Lower lobe of right lung (tissue), 2 donors: ENCODE measurements at places on chromosomes 13 and 19.

DNA sequence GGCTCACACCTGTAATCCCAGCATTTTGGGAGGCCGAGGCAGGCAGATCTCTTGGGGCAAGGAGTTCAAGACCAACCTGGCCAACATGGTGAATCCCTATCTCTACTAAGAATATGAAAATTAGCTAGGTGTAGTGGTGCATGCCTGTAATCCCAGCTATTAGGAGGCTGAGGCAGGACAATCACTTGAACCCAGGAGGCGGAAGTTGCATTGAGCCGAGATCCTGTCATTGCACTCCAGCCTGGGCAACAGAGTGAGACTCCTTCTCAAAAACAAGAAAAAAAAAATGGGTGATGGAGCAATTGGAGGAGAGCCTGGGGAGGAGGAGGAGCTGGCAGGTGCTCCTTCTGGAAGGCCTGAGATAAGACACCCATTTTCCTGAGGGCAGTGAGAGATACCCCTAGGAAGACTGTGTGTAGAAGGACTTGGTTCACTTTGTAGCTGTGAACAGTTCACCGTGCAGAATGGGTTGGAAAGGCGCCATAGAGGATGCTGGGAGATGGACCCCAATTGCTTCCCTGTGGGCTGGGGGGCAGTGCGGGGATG is 8.7 kb upstream of the CARM1 start:
- DNase-seq, result no peak

GRCh38 chr19:49165111-49165750 is 7.6 kb downstream of the TRPM4 start:
- DNase-seq, result no peak

DNA sequence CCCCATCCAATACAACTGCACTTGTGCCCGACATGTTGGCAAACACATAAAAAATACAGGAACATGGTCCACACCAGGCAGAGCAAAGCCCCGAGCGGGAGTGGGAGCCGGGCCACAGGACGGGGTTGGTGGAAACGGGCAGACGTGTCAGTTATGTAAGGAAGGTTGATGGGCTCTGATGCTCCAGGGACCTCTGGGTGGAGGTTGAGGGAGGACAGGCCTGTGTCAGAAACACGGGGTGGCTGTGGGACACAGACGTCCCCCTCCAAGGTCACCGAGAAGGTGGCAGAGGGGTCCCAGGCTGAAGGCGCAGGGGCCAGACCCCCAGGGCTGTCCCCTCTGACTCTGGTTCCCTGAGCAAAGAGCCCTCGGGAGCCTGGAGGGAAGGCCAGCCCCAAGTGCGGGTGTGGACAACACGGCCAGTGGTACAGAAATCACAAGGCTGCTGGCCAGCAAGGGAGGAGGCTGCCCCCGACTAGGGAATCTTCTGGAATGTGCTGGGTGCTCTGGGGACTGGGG is 31.4 kb upstream of the C13orf46 start:
- DNase-seq, result no peak

GRCh38 chr19:14093117-14093823 is 2.7 kb upstream of the SAMD1 start:
- no peak for DNase-seq

DNA sequence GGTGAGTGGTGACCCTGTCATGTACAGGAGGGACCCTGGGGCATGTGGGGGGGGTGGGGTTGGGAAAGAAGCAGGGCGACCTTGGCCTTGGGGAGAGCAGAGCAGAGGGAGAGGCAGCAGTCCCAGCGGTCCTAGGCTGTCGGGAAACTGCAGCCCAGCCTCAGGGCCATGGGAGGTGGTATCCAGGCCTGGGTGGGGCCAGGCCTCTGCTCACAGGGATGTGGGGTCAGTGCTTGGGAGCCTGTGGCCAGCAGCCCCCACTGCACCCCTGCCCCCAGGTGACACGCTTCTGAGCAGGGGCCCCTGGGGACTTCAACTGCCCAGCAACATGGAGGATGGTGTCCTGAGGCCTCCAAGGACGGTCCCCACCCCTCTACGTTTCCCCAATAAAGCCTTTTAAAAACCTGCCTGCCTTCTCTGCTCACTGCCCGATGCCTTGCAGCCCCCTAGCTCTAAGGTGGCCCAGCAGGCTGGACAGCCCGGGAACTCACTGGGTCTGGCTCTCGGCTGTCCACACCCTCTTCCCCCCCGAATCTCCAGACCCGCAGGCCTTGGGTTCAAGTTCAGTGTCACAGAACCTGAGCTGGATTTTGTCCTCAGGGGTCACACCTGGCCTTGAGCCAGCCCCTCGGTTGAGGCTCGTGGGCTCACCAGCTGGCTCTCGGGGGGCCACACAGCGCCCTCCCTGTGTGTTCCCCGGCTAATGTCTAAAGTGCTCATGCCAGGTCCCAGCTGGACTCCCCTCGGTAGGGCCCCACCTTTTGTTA is 6.9 kb downstream of the PNKP start:
- DNase-seq, result no peak

GRCh38 chr19:38033658-38034491 is 126.9 kb downstream of the SIPA1L3 start:
- DNase-seq, result no peak

DNA sequence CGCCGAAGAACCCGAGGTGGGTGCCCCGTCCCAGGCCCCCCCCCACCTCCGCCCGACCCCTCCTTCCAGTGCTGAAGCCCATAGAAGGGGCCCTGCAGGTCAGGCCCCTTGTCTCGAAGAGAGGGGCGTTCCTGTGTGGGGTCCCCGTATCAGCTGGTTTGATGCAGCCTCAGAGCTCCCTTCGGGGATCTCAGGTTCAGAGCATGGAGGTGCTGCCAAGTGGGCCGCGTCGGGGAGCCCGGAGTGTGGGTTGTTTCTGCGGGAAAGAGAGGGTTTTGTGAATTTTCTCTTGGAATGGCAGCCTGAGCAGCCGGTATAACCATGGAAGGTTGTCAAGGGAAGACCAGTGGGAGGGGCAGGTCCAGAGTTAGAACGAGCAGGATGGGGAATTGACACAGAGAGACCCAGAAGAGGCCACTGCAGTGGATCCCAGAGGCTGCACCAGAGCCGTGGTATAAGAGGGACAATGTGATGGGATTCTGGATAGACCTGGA is 384 bp downstream of the TRAPPC2B start:
- no peak for DNase-seq

DNA sequence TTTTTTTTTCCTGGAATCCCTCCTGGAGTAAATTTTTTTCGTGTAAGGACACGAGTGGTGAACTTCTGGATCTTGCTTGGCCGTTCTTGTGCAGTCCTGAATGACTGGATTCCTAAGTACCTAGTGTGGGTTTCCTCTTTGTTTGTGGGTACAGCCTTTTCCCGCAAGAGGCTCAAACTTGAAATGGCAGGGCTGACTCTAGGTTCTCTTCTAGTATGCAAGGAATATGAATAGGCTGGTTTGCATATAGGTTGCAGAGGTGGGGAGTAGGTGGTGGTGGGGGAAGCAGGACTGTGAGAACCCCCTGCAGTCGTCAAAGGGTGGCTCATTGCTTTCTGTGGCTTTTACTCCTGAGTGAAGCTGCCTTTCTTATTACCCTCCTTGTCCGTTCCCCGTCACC is 13.6 kb downstream of the UBAC2 start:
- DNase-seq, result no peak

GRCh38 chr13:43200736-43201135 is 177.3 kb downstream of the DNAJC15 start:
- no peak for DNase-seq

DNA sequence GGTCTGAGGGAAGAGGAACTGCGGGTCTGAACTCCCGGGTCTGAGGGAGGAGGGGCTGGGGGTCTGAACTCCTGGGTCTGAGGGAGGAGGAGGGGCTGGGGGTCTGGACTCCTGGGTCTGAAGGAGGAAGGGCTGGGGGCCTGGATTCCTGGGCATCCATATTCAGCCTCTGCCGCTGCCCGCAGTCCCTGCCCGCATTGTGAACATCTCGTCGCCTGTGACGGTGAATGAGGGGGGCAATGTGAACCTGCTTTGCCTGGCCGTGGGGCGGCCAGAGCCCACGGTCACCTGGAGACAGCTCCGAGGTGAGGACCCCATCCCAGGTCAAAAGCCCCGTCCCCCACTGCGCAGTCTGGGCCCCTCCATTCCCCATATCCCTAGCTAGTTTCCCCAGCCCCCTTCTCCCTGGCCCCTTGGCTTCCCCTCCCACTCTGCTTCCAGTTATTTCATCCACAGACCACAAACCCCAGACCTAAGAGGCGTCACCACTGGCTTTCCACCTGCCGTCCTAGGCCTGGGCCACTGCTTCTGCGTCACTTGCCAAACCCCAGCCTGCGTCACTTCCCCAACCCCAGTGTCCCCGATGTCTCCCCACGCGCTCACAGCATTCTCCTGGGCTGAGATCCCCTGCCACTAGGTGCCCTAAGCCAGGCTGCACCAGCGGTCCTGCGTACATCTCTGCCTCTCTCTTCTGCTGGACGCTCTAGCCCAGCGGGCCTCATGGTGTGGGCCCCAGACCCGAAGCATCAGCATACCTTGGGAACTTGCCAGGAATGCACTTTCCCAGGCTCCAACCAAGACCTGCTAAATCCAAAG is 13.9 kb downstream of the IGLON5 start:
- DNase-seq, result no peak

DNA sequence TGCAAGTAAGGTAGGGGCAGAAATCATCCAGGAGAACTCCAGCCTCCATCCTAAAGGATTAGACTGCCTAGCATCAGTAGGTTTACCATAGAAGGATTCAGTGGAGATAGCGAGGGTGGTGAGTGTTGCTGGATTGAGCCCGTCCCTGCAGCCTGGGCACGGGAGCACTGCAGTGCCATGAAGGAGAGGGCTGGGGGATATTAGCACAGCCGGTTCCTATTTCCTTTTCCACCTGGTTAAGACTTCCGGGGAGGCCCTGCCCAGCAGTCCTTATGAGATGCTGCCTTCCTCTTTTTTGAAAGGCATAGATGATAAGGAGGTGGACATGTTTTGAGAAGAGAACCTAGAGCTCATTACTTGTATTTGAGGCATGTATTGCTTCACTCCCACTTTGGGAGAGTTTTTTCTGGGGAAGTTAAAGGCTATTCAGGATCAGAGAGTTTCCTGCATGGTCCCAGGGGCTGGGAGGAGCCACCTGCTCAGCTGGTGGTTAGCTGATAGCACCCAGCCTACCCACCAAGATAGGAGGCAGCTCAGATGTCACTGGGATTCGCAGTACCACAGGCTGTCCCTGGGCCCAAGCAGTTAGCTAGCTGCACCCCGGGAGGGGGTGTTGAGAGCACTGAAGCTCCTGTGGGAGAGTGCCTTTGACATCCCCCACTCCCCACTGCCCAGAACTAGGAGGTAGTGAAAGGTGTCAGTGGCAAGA is 17.2 kb downstream of the ACTN4 start:
- DNase-seq, result no peak

GRCh38 chr19:46133101-46133627 is 8.7 kb upstream of the IGFL3 start:
- no peak for DNase-seq

- DNase-seq, result no peak
Observed at GRCh38 chr19:24141612-24142011, 54.6 kb downstream of the ZNF254 start.

DNA sequence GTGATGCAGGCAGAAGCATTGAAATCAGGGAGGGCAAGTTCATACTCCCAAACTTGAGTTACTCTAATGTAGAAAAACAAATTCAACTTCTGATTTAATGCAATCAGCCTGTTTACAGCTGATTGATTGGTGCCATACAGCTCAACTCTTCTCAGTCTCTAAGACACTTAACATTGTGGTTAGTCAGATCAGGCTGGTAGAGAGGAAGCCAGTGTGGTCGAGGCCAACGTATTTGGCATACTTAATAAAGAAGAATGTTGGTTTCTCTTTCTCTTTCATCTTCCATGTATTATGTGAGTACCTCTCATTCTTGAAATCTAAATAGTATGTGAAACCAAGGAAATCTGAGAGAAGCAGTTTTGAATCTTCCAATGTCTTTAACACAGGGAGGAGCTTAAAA is 255.0 kb upstream of the SLITRK1 start:
- DNase-seq, result no peak

DNA sequence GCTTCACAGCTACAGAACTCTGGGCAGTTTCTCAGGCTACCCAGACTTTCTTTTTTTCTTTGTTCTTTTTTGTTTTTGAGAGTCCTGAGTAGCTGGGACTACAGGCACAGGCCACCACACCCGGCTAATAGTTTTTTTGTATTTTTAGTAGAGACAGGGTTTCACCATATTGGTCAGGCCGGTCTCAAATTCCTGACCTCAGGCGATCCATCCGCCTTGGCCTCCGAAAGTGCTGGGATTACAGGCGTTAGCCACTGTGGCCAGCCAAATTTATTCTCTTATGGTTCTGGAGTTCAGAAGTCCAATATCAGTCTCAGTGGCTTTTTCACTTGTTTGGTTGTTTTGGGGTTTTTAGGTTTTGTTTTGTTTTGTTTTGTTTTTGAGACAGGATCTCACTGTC is 12.4 kb downstream of the MEIOSIN start:
- DNase-seq, result no peak

DNA sequence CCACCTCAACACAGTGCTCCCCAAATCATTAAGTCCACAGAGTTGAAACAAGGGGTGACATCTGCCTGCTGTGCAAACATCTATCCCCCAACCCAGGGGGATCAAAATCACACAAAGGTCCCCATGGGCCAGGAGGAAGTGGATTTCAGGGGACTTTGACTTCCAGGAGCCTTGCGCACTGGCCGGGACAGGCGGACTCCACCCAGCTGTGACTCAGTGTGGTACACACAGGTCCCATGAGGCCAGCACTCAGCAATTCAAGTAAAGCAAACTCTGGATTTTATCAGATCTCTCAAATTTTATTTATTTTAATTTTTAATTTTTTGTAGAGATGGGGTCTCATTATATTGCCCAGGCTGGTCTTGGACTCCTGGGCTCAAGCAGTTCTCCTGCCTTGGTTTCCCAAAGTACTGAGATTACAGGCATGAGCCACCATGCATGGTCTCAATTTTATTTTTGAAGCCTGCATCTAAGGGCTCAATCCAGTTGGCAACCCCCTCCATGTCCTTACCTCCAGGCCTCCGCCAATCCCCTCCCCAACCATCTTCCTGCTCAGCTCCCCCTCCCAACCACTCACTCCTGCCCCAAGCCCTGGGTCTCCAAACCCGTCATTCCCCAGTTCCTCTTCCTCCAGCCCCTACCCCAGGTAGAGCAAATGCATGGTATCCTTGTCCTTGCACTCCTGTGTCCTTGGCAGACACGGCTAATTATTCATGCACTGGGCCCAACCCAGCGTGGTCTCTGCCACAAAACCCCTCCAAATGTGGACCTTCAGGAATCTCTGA is 18.2 kb downstream of the ARHGAP33 start:
- no peak for DNase-seq

DNA sequence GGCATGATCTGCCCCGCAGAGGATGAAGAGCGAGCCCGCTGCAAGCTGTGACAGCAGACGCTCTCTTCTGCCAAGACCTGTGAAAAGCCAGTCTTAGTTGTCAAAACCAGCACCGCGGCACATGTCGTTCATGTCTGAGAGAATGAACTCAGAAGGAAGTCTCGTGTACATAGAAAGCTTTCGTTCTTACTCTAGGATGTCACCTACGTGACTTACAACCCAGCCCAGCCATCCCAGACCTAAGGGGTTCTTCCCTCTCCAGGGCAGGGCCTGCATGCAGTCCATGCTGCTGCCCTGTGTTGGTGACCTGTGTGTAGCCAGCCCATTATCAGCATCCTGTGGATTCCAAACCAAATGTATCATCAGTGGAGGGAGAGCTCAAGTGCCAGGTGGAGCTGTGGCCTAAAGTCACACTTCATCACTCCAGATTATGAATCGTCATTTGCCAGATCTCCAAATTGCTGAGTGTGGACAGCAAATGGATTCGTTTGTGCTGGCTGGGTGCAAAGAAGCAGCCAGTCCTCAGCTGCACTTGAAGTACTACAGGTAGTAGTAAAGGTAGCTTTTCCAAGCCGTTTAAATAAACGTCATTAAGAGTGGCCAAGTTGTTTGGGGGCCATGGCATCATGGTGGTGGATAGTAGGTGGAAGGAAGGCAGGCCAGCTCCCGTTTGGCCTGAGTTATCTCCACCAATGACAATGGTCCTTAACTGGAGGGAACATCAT is 73.9 kb upstream of the GPR183 start:
- DNase-seq, result no peak
